ENCODE measurements at places on chromosomes 7 and 10.

- peak; percentile 36 for DNase-seq
These were observed 154.5 kb downstream of the SGMS1 start for GRCh38 chr10:50469288-50469687.

DNA sequence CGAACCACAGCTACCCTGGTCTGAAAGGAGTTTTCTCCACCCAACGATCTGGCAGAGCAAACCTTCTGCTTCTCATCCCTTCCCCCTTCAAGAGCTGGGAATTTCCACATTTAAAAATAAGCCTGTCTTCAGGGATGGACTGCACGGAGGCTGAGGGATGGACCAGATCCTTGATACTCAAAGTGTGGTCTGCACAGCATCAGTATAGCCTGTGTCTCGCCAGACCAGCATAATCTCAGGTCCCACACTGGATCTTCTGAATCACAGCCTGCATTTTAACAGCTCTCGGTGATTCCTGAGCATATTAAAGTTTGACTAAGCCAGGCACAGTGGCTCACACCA is 7.1 kb downstream of the KCNMA1 start:
- DNase-seq: no peak

GRCh38 chr10:124081547-124082140 is 11.8 kb downstream of the CHST15 start:
- DNase-seq: no peak

DNA sequence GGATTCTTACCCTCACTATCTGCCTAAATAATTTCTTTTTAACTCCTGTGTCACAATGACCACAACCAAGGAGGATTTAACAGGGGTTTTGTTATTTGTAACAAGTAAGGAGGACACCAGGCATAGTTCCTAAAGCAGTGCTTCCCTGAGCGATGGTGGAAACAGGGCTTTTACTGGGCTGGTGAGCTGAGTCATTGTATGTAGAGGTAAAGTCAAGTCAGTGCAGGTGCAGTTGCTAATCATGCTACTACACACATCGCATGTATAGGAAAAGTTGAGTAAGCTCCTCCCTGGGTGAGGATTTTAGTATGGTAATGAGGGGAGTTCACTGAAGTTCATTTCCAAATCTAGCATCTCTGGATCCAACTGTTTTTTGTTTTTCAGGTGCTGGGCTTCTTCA is 22.9 kb upstream of the ABCA13 start:
- DNase-seq: no peak

- peak; percentile 27 for DNase-seq
These were observed 141.9 kb downstream of the ADK start for GRCh38 chr10:74292871-74293427.

GRCh38 chr10:5433182-5433581 is 20.8 kb downstream of the NET1 start:
- no peak for DNase-seq

- peak; percentile 15 for DNase-seq
These were observed 121.6 kb upstream of the ZNF92 start for GRCh38 chr7:65251851-65252620.

Measured in cardiac fibroblast (primary cell).